Upper lobe of right lung (tissue), 1 donor: ENCODE measurements at places on chromosomes 7 and 10.

DNA sequence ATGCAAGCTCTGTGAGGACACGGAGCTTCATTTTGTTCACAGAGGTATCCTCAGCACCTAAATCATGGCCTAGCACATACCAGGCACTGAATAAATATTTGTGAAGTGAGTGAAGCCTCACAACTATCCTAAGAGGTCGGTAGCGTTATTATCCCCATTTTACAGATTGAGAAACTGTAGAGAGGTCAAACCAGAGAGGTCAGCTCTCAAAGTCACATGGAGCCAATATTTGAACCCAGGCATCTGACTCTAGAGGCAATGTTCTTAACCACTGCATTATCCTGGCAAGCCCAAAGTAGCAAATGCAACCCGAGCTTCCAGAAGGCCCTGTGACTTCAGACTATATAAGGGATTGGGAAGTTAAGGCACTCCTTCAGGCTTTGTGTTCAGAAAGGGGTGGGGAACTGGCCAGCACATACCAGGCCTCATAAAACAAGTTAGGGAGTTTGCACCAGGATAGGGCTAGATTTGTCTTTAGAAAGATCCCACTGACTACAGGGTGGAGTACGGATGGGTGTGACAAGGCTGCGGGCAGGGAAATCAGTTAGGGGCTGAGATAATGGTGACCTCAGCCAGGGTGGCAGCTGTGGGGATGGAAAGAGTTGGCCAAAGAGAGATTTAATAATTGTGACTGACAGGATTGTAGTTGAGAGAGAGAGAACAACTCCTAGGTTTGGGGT lies 101.4 kb downstream of the TBXAS1 start:
- no peak overlapping the region for H3K4me3 ChIP-seq
- DNase-seq: no peak
- no peaks in the 10 kb centered on the region for H3K4me1 ChIP-seq
- no peak overlapping the region for H3K27ac ChIP-seq
- H3K27me3 ChIP-seq: no peaks in the 10 kb centered on the region

GRCh38 chr10:1963341-1963740 lies 226.0 kb upstream of the ADARB2 start:
- H3K27me3 ChIP-seq: no peaks in the 10 kb centered on the region
- H3K36me3 ChIP-seq: no peaks in the 10 kb centered on the region
- H3K27ac ChIP-seq: no peak overlapping the region
- no peaks in the 10 kb centered on the region for H3K4me1 ChIP-seq
- H3K4me3 ChIP-seq: no peak overlapping the region

DNA sequence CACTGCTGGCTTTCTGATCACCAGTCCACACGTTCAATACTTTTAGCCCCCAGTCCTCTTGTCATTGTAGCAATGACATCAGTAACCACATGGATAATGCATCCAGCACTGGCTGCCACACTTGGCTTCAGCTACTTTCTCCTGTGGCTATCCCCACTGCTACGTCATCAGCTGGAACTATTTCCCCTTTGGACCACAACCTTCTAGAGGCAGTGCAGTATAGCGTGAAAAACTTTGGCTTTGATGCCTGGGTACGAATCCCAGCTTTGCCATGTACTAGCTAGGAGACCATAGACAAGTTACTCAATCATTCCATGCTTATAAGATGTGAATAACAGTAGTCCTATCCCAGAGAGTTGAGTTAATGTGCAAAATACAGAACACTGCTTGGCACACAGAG lies 63.2 kb downstream of the CCDC3 start:
- H3K4me3 ChIP-seq: no peak overlapping the region
- no peak overlapping the region for H3K27ac ChIP-seq
- H3K4me1 ChIP-seq: no peaks in the 10 kb centered on the region
- no peak for DNase-seq
- H3K36me3 ChIP-seq: no peaks in the 10 kb centered on the region

DNA sequence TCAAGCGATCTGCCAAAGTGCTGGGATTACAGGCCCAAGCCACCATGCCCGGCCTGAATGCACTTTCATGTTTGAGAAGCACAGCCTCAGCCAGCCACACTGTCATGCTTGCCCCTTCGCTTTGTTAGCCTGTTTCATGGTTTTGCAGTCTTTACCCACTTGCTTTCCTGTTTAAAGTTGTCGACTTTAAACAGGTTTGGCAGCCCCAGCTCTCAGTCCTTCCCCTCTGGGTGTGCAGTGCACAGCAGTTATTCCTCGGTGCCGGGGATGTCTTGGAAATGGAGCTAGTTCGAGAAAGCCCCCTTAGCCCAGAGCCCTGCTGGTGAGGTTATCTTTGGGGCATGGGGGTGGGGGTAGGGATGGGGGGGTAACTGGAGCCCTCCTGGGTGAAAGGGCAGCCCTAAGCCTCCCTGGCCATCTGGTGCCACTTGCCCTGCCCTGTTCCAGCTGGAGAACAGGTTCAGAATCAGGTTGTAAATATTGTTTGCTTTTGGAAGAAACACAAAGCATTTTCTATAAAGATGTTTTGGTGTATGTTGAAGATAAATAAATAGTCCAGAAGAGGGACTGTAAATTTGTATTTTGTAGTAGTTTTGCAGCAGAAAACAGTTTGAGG lies 14.8 kb downstream of the TSPAN14 start:
- H3K4me1 ChIP-seq: peaks cover 100% of the 10 kb centered on the region
- peak overlapping the region; percentile 6 for H3K4me3 ChIP-seq
- no peaks in the 10 kb centered on the region for H3K27me3 ChIP-seq
- no peak for DNase-seq
